Stimulated activated CD4-positive, alpha-beta T cell treated with anti-CD3 and anti-CD28 coated beads, Interleukin-15, amount 100 ng/mL, for 1 hour (primary cell): ENCODE measurements at places on chromosomes 7 and 10.
A peak's percentile ranks its signal among the peaks of the same experiment; 100 is the strongest.

GRCh38 chr10:48656914-48657305, 27.8 kb upstream of the WDFY4 start:
- no peak for DNase-seq

DNA sequence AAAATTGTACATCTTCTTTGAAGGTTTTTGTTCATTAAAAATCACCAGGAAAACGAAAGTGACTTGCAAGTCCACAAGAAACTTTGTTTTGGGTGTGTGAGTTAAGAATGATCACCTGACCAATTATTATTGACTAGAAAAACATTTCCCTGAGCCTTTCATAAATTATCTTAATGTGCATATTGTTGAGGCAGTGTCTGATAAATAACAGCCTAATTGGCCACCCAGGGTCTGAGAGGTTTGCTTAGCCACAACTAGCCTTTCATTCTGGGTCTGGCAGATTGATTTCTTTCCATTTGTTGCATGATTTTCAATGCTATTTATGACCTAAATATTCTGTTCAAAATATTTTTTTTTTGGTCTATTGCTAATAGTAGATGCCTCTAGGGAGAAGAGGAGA, 152.8 kb downstream of the AUTS2 start:
- DNase-seq: no peak

- DNase-seq: no peak
These were observed 30.3 kb downstream of the PIK3CG start for GRCh38 chr7:106895246-106895864.

DNA sequence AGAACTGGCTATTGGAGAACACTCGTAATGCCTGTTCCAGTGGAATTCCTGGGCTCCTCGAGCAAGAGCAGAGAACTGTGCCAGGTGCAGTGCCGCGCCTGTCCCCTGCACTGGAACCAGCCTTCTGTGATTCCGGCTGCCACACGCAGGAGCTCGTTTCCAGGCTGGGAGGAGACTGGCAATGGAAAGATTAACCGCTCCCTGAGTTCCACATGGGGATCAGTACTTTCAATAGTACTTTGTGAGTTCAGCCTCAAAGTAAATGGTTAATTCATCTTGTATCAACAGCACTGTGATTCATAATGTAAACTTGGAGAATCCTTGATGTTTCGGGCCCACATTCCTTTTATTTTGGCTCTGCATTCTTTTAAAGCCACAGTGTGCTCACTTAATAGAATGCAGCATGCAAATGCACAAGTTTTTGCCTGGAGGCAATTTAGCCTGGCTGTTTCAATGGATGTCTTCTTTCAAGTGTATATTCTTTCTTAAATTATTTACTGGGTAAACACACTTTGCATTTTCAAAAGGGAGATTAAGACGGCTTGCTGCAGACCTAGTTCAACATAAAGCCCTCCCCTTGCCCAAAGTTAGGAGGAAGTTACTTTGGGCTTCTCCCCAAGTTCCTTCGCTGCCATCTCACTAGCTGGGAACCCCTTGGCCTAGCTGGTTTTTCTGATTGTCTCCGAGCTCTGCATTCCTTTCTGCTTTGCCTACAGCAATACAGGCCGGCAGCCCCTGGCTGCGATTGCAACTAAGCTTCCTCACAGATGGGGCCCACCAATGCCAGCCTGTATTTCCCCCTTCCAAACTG, 138.1 kb upstream of the TCF7L2 start:
- no peak for DNase-seq

DNA sequence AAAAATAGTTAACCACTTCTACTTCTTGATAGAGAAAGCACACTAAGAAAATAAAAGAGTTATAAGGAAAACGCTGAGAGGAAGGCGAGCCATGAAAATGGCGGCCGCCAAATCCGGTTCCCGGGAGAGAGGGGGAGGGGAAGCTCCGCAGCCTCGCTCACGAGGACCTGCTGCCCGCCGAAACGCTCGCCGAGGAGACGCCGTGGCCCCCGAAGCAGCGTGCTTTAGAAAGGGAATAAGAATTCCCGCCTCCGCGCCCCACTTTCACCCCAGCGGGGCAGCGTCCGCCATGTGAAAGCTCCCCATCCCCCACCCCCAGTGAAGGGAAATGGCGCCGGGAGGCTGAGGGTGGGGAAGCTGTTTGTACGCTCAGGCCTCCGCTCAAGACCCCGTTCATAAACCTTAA, 505 bp downstream of the HNRNPA2B1 start:
- DNase-seq: peak; percentile 63
